ENCODE measurements at places on chromosomes 7 and 10. TPM values are rescaled to one million over a fixed set of nuclear protein-coding genes. Genes with fewer than 3 reads are reported as not detected.

GRCh38 chr7:141991140-141991539, 4.5 kb upstream of the MGAM start:
- DNase-seq = no peak

GRCh38 chr10:64376167-64376566, 855.0 kb downstream of the REEP3 start:
- no peak for DNase-seq

DNA sequence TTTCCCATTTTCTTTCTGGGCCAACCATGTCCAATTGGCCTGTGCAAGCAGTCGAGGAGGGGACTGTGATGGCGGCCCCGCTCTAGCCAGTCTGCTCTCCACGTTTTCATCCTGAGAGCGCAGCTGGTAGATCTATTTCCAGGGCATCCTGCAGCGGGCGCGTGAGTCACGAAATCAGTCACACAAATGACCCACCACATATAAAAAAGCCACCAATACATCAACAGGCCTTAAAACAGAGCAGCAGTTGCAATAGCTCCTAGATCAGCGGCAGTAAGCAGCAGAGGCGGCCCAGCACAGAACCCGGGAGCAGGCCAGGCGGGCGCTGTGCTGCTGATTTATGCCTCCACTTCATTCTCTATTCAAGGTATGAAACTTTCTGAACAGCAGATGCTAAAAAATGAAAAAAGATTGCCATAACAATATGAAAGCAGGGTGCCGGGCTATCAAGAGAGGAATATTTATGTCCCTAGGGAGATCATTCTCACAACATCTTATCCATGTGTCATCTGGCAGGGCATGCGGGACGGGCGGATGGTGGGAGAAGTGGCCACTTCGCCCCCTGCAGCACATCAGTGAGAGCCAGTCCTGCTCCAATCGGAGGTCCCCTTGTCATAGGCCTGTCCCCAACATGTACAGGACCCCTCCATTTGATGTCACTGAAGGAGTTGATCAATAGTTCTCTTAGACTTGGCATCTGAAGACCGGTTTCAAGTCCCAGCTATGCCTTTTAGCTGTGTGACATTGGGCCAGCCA, 98.0 kb upstream of the GPR26 start:
- DNase-seq = peak; percentile 87

- DNase-seq = no peak
Observed at GRCh38 chr10:86291616-86292340, 74.8 kb downstream of the GRID1 start.

DNA sequence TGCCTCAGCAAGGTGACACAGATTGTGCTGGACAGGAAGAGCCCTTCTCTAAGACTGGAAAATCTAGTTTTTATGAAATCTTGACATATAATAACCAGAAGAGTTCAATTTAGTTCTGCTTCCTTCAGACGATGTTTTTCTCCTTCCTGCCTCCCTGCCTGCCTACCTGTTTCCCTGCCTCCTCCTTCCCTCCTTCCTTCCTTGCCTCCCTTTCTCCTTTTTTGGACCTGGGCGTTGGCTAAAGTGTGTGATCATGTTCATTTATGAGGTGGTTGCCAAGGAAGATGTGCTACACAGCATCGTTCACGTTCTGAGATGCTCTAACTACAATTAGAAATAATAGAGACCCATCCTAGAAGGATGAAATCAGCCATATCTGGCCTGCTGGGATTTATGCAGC, 224.6 kb downstream of the PHTF2 start:
- no peak for DNase-seq

GRCh38 chr7:128347647-128348097, 4.0 kb upstream of the RBM28 start:
- peak; percentile 97 for DNase-seq

- no peak for DNase-seq
Observed at GRCh38 chr10:8726779-8727084, 672.2 kb downstream of the GATA3 start.

DNA sequence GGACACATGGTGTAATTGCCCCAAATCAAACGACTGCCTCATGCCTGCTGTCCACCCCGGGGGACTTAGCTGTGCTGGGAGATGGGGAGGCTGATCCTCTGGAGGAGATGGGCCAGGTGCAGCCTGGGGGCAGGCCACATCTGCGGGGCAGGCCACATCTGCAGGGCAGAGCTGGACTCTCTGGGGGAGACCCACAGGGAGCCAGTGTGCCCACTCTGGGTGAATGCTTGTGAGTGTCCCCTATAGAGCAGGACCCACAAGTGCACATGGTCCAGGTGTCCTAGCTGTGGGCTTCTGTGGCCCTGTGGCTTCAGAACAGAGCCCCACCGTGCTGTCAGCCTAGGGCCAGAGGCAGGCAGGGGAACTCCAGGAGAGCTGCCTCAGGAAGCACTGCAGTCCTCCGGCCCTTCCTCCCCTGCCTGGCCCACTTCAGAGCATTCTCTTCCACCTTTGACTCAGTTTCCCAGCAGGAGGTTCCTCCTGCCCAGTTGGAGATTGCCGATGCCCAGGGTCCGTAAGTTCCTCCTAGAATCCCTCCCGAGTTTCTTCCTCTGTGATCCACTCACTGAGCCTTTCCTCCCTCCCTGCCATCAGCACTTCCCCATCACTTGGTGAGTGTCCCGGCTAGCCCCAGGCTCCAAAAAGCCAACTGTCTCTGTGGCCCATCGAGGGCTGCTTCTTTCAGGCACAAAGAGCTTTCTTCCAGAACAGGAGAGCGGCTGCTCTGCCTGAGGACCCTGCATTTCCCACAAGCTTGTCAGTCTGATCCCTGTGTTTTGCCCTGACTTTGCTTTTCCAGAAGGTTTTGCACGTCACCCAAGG, 50.3 kb downstream of the ADCYAP1R1 start:
- DNase-seq = no peak

DNA sequence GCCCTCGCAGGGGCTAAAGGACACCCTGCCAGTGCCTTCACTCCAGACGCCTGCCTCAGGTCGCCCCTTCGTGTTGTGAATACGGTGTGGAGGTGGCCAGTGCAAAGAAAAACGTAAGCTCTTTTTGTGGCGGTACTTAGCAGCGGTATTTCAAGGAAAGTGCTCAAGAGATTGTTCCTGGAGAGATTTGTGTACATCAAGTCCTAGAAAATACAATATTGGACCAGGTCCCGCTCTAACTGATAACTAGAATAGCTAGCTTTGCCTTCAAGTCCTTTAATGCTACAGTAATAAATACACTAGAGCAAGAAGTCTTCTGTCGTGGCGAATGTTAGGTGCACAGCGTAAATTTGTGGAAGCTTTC, 689 bp downstream of the PLCE1 start:
- no peak for DNase-seq

- DNase-seq = no peak
Observed at GRCh38 chr10:34816085-34816496, 995 bp upstream of the PARD3 start.

GRCh38 chr10:49592726-49593563, 17.2 kb upstream of the SLC18A3 start:
- DNase-seq = peak; percentile 91

DNA sequence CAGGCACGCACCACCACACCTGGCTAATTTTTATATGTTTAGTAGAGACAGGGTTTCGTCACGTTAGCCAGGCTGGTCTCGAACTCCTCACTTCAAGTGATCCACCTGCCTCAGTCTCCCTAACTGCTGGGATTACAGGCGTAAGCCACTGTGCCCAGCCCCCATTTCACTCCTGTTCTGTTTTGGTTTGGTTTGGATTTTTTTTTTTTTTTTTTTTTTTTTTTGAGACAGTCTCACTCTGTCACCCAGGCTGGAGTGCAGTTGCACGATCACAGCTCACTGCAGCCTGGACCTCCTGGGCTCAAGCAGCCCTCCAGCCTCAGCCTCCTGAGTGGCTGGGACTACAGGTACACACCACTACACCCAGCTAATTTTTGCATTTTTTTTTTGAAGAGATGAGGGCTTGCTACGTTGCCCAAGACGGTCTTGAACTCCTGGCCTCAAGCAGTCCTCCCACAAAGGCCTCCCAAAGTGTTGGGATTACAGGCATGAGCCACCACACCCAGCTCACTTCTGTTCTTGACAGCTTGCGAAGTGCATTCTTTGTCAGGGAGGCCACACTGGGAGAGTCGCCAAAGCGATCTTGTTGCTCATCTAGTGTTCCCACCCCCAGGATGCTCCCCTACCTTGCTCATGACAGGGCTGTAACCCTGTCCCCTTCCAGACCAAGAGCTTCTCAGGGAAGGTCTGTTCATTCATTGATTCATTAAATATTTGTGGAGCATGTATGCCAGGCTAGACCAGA, 229.1 kb downstream of the CUX1 start:
- DNase-seq = no peak

DNA sequence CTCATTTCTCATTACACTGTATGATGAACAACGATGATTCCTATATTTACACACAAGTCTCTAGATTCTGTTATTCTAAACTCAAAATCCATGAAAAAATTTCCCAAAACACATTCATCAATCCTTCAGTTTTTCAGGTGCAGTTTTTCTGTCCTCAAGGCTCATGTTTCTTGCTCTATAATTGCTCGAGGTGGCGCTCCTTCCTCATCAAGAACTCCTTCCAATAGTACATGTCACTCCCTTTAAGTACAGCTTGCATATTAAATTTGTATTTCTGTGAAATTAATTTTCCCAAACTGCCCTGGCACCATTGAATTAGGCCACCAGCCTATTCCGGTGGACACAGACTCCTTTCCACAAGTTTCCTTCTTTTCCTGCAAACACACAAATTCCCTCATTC, 188.7 kb upstream of the MINDY3 start:
- DNase-seq = no peak

DNA sequence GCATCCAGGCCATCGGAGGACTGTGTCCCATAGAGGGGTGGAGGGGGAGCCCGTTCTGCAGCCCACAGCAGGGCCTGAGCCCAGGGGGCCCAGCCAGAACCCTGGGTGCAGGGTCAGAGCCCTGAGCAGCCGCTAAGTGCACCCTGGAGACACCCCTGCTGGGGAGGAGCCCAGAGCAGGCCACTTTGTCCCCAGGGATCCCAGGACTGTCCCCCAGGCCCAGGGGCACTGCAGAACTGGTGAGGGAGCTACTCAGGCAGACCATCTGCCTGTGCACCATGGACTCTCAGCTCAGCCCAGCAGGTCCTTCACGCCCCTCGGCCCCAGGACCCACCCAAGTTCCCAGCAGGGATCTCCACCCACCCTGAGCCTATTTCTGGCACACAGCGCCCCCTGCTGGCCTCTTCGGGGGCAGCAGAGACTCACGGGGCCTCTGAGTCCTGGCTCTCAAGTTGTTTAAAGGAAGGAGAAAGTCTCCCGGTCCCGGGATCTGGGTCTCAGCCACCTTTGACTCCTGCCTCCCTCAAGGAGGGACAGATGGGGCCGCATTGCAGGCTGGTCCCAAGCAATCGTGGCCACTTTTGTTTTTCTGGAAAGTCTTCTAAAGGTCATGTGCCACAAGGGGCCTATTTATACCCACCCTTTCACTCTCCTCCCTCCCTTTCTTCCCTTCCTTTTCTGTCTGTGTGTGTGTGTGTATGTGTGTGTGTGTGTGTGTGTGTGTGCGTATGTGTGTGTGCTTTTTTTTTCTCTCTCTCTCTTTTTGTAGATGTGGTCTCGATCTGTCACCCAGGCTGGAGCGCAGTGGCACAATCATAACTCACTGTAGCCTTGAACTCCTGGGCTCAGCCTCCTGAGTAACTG, 90.3 kb downstream of the MYL10 start:
- peak; percentile 99 for DNase-seq

GRCh38 chr7:139798221-139798620, 20.4 kb upstream of the HIPK2 start:
- DNase-seq = no peak

GRCh38 chr7:134854816-134855215, 75.4 kb downstream of the CALD1 start:
- no peak for DNase-seq

- peak; percentile 66 for DNase-seq
Observed at GRCh38 chr7:149284343-149284742, 22.3 kb downstream of the ZNF783 start.

GRCh38 chr7:88233828-88234227, 14.0 kb upstream of the SRI start:
- DNase-seq = no peak

DNA sequence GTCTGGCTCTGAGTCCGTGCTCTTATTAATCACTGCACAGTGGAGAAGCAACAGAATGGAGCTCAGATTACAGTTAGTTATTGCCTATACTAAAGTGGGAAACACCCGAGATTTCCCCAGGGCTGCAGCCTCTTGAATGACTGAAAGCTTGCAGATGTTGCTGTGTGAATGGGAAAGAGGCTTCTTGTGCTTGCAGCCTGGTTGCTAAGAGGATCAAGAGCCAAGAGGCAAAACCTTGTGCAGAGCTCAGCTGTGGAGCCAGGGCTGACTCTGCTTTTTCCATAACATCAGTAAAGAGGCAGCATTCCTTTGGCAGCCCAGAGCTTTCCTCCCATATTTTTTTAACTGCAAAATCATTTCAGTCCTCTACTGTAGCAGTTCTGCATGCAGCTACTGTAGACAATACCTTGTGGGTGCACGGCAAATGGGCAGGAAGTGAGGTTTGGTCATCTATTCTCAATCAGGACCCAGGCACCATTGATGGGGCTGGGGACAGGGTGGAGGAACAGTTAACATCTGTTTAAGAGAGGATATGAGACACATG, 86.5 kb downstream of the RALA start:
- DNase-seq = peak; percentile 73

DNA sequence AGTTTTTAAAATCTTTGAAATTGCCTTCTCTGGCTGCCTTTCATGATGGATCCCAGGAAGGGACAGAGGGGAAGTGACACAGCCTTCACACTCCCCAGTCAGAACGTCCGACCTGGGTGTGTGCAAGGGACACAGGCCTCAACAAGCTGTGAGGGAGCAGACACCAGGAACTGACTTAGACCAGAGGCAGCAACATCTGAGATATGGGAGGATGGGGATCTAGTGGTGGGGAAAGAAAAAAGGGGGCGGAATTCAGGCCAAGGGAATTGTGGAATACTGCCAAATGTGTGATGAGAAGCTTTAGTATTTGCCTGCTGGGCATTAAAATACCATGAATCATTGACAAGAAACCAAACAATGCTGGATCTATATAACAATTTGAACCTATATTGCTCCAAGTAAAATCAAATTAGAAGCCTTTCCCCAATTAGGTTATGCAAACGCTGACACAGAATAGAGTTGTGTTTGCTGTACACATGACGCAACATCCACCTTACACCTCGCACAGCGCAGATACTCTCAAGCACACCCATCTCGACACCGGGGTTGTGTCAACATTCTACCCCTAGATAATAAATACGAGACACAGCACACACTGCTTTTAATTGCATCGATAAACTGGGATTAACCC, 17.2 kb upstream of the MNX1 start:
- peak; percentile 81 for DNase-seq

DNA sequence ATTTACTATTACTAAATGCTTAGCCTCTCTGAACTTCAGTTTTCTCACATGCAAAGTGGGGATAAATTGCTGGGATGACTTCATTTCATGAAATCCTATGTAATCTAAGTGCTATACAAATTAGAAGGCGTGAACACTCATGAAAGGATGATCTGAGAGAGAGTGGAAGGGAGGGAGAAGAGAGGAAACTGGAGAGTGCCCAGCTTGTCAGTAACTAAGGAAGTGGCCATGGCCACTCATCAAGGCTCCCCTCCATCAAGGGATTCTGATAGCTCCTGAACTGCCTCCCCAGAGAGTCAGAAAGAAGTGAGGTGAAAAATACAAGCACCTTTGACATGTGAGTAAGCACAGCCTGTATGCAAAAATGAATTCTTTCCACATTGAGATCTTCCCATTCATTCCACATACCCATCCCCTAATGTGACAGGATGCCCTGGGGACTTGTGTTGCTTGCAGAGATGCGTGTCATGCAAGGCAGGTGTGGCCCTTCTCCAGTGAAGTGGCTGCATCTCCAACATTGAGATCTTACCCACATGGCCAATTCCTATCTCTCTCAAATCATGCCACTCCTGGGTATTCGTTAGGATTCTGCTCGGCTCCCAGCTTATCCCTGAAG, 76.5 kb upstream of the ITPRID1 start:
- DNase-seq = no peak

Gene DGKI
- total RNA-seq = 23.3 TPM

Gene NRCAM
- 0.88 TPM for total RNA-seq

Data from osteoblast (primary cell).